ENCODE measurements at places on chromosomes 16 and 17.

DNA sequence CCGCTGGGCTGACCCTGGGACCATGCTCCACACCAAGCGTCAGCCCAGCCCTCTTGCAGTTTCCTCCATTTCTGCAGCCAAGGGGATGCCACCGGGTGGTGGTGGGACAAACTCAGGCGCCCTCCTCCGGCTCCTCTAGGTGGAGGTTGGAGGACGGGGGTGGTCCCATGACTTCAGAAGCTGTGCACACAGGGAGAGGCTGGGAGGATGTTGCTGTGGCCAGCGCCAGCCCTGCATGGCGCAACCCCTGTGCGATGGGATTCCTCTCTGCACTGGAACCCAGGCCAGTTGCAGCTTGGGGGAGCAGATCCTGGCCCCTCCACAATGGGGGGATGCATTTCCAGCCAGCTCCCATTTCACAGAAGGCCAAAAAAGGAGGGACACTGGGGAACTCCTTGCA is 246.5 kb downstream of the C16orf95 start:
- DNase-seq = no peak

- no peak for DNase-seq
Observed at GRCh38 chr16:49699841-49700175, 156.1 kb downstream of the ZNF423 start.

DNA sequence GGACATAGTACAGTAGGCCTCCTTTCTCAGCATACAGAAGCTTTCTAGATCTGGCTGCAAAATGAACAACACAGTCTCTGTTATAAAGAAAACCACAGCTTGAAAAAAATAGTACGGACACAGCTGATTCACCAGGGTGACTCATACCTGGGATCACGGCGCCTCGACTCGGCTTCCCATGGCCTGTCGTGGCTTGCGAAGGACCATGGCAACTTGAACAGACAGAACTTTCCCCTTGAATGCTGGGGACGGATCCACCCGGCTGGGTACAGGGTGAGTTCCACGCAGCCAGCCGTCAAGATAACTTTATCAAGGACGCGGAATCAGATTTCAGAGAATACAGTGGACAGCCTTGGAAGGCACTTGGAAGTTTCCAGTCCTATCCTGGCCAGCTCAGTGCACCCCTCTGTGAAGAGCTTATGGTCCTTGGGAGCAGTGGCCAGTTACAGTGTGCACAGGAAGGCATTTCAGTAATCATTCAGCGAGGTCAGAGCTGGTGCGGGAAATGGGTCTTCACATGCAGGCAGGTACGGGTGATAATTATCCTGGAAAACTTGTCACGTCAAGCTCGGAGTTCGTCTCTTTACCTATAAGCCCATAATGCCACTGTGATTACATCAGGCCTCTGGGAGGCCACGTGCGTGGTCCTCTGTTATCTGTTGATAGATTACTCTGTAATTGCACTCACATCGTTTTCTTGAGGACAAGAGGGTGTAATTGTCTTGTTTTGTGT is 57.9 kb upstream of the MAF start:
- DNase-seq = no peak

- DNase-seq = no peak
Observed at GRCh38 chr16:15507301-15507958, 73.0 kb downstream of the BMERB1 start.

DNA sequence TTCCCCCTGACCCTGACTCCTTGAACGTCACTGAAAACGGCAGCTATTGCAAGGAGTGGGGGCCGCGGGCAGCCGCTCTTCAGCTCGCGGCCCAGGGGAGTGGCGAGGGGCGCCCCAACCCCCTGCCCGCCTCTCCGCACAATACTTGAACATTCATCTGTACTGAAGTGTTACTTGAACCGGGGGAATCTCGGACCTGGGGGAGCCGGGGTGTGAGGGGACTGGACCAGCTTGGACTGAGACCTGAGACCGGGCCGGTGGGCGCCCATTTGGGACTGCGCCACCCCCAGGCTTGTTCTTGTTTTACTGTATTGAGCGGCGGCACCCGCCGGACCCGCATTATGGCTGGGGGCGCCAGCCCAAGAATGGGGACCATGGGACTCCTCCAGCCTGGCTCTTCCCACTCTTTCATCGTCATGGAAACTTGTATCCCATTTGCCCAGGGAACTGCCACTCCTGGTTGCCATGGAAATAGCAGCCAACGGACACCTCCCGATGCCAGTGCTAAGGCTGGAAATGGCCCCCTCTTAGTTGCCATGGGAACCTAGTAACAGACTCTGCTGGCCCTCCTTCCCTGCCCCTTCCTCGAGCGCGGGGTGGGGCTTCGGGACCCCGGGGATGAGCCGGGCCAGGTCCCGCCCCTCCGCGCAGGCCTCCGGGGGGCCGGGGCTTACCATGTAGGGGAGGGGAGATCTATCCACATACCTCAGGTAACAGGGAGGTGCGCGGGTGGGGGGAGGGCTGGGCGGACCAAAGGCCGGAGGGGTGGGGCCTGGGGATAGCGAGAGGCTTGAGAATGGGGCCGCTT is 805 bp upstream of the ORAI3 start:
- DNase-seq = peak; percentile 92

GRCh38 chr17:9557857-9558256 is 17.8 kb downstream of the STX8 start:
- no peak for DNase-seq

DNA sequence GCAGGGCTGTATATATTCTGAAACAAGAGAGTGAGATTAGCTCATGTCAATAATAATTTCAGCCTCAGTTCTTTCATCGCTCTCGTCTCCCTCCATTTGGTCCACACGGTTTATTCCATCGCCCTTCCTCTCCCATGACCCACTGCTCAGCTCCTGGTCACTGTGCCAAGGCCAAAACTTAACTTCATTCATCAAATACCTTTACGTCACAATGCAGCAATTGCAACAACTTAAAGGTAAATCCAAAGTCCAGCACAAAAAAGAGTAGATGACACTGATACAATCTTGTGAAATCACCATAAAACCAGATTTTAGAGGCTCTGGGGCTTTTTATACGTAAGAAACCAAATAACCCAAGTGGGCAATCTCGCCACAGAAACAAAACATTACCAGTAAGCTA is 72.0 kb downstream of the ANKRD11 start:
- no peak for DNase-seq

- DNase-seq = no peak
Observed at GRCh38 chr17:42760652-42761581, at the start of gene RAMP2. Gene RAMP2 (plus strand): TSS chr17:42761227. CDS start chr17:42761262, 35 bp downstream.

DNA sequence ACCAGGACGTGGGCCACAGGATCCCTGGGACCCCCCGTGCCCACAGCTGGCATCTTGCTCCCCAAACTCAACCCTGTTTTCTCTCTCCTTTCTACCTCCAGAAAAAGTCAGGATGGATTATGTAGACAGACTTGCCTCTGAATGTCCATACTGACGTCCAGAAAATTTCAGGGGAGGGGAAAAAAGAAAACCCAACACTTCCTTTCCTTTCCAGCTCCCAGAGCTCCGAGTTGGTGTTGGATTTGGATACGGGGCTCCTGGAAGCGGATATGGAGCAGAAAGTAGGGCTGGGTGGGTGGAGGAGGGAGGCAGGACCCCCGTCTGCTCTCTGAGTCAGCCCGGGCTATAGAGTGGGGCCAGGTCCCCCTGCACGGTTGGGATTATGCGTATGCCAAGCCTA is 70.2 kb downstream of the MRM3 start:
- no peak for DNase-seq

DNA sequence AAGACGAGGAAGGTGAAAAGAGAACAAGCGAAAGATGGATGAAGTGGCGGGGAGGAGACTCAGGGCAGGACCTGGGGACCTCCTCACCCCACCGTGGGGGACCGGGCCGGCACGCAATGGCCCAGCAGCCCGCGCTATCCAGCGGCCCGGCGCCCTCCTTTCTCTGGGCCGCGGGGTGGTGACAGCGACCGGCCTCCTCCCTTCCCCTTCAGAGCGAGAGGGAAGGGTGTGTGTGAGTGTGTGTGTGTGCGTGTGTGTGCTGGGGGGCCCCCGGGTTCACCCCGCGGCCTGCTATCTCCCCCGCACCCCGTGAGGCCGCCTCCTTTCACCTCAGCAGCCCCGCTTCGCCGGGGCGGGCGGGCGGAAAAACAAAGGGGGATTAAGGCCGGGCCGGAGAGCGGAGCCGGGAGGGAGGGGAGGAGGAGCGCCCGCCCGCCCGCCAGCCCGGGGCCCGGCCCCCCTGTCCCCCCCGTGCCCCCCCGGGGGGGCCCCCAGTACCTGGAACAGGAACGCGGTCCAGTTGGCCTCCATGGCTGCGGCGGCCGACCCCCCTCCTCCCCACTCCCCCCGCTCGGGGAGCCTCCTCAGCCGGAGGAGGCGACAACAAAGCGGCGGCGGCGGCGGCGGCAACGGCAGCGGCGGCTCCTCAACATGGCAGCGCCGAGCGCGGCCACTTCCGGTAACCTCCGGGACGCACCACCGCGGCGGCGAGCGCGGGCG is at the start of gene VEZF1:
Gene VEZF1, minus strand, starts transcription at position 674 of the 720 bp plus-strand sequence. Its CDS starts 143 bp downstream, at position 531.
- DNase-seq = peak; percentile 74

- DNase-seq = no peak
Observed at GRCh38 chr16:28133666-28134065, 70.2 kb upstream of the GSG1L start.

DNA sequence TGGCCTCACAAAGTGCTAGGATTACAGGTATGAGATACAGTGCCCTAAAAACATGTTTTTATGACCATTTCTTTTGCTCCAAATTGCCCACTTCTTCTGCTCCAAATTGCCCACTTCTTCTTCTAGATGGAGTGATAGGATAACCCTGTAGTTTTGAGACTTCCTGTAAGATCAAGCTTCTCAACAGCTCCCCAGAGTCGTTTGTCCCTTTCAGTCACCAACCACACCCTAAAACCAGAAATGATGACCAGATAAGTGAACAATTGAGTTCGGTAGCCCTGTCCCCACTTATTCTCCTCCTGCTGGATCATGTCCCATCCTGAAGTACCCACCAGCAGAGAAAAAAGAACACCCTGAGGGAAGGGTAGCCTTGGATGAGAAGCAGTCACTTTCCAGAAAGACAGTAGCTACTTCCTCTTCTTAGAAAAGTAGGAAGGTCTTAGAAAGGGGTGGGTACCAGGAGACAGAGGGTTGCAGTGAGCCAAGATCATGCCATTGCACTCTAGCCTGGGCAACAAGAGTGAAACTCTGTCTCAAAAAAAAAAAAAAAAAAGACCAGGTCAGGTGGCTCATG is 2.5 kb downstream of the ODAD4 start:
- DNase-seq = no peak

- no peak for DNase-seq
Observed at GRCh38 chr16:3865241-3865640, 15.3 kb downstream of the CREBBP start.

DNA sequence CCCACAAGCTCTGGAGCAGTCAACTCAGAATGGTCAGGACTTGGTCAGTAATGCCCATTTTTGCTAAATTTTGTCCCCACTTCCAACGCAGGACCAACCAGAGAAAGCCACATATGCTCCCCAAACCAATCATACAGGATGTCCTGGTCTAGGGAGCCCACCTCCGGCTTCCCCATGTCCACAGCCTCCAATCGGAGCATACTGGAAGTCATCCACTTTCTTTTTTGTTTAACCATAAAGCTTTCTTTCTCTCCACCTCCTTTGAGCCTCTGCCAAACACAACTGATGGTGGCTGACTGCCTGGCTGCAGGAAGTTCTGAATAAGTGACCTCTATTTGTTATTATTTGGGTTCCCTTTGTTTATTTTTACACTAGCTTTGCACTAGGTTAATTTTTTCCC is 549.1 kb downstream of the WWOX start:
- DNase-seq = no peak

DNA sequence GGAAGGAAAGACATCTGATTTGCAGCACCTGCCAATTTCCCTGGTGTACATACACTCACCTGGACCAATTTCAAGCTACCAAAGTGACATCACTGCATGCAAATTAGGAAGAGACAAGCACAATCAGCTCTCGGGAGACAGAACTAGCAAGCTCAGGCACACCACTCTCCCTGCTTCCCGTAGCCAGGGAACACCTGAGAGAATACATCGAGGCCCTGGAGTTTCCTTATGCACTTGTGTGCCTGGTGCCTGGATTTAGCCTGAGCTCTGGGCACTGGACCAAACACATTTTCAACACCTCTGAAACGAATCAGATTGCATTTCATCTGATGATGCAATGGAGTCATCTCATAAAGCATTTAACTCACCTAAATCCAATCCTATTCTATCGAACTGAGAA is 110.5 kb downstream of the HS3ST2 start:
- no peak for DNase-seq

DNA sequence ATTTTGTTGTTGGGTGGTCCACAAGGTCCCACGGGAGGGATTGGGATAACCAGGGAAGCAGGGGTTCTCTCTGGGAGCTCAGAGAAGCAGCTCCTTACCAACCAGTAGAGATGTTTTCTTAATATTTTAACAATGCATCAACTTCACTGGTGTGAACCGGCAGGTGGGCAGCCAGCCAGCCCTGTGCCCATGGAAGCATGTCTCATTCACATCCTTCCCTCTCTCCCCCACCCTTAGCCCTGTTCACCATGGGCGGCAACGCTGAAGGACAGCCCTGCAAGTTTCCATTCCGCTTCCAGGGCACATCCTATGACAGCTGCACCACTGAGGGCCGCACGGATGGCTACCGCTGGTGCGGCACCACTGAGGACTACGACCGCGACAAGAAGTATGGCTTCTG is 9.3 kb downstream of the MMP2 start:
- no peak for DNase-seq

GRCh38 chr16:177981-178667 is 1.6 kb downstream of the HBA1 start:
- no peak for DNase-seq

GRCh38 chr17:36703860-36704266 is 102.5 kb downstream of the MRM1 start:
- peak; percentile 50 for DNase-seq

DNA sequence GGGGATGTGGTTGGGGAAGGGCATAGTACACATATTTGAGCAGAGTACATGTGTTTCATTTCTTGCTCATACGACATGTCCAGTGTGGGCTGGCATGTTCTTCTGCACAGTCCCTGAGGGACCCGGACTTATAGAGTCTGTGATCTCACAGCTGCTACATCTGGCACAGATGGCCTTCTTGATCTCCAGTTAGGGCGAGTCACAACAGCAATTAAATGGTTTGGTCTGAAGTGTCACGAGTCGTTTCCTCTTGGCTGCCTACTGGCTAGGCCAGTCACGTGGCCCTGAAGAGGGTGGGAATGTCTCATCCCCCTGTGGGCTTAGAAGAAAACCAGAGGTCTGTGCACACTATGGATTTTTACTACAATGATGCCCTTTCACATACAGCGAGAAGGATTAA is 443.6 kb downstream of the WWOX start:
- DNase-seq = no peak

DNA sequence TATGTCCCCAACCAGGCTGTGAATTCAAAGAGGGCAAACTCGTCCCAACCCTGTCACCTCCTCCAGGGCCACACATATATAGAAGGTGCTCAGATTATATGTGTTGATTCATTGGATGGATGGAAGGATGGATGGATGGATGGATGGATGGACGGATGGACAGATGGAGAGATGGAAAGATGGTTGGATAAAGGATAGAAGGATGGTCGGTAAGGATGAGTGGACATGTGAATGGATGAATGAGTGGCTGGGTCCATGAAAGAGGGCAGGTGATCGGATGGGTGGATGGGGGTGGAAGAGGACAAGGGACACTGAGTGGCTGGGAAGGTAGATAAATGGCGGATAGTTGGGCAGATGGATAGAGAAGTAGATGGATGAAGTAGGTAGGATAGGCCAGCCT is 30.1 kb downstream of the TRPV3 start:
- no peak for DNase-seq
